Upper lobe of left lung (tissue), 6 donors: ENCODE measurements at places on chromosomes 4 and X. TPM values are rescaled to one million over a fixed set of nuclear protein-coding genes. Genes with fewer than 3 reads are reported as not detected.

The IL3RA gene
- total RNA-seq = 30.6 TPM

The MAGEH1 gene
- 25.6 TPM for total RNA-seq

The SSX2 gene
- not detected for total RNA-seq

The CLGN gene
- 0.20 TPM for total RNA-seq

The RTL5 gene
- total RNA-seq = 7.7 TPM

DNA sequence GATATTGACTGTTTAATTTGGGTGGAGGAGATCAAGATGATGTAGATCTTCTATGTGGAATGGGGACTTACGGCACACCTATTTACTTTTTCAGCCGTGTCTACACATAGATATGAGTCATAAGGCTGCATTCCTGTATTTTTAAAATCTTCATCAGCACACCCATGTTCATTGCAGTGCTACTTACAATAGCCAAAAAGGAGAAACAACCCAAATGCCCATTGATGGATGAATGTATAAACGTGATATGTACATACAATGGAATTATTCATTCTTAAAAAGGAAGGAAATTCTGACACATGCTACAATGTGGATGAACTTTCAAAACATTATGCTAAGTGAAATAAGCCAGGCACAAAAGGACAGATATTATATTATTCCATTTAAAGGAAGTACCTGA, 98.6 kb downstream of the AASDH start:
- H3K36me3 ChIP-seq = no peaks in the 10 kb centered on the region
- no peak for DNase-seq
- H3K27me3 ChIP-seq = no peaks in the 10 kb centered on the region
- H3K4me1 ChIP-seq = no peaks in the 10 kb centered on the region

GRCh38 chr4:10299601-10300000, 157.6 kb downstream of the ZNF518B start:
- H3K36me3 ChIP-seq = no peaks in the 10 kb centered on the region
- no peaks in the 10 kb centered on the region for H3K27me3 ChIP-seq
- no peaks in the 10 kb centered on the region for H3K4me1 ChIP-seq
- no peak overlapping the region for H3K4me3 ChIP-seq
- no peak overlapping the region for H3K27ac ChIP-seq
- no peak for DNase-seq

DNA sequence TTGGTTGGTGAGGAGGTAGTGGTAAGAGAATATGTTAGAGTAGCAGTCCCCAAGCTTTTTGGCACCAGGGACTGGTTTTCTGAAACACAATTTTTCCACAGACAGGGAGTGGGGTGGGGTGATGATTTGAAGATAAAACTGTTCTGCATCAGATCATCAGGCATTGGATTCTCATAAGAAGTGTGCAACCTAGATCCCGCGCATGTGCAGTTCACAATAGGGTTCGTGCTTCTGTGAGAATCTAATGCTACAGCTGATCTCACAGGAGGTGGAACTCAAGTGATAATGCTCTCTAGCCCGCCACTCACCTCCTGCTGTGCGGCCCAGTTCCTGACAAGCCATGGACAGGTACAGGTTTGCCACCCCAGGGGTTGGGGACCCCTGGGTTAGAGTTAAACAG, 423.3 kb downstream of the GPAT3 start:
- H3K4me1 ChIP-seq = no peaks in the 10 kb centered on the region
- H3K36me3 ChIP-seq = no peaks in the 10 kb centered on the region
- DNase-seq = no peak
- H3K4me3 ChIP-seq = no peak overlapping the region
- no peak overlapping the region for H3K27ac ChIP-seq

- H3K27me3 ChIP-seq = no peaks in the 10 kb centered on the region
- peaks cover 7% of the 10 kb centered on the region for H3K4me1 ChIP-seq
- no peaks in the 10 kb centered on the region for H3K36me3 ChIP-seq
These were observed 2.6 kb downstream of the COX18 start for GRCh38 chr4:73066928-73067327.

DNA sequence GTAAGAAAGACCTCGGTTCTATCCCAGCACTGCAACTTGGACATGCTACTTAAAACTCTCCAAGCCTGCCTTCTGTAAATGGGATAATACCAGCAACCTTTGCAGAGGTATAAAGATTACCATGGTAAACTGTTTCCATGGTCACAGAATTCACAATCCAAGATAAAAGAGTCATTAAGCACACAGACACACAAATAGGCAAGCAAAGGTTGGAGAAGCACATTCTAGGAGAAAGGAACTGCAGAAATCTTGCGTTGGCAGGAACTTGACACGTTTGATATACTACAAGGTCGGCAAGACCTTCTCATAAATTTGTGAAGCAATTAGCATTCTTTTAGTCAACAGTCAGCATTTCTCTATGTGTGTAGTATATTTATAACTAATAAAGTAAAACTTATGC, 12.3 kb upstream of the CHRNA9 start:
- DNase-seq = no peak
- no peaks in the 10 kb centered on the region for H3K27me3 ChIP-seq
- H3K27ac ChIP-seq = no peak overlapping the region
- no peaks in the 10 kb centered on the region for H3K4me1 ChIP-seq
- H3K4me3 ChIP-seq = no peak overlapping the region

- H3K27ac ChIP-seq = no peak overlapping the region
- DNase-seq = no peak
- H3K36me3 ChIP-seq = no peaks in the 10 kb centered on the region
- no peaks in the 10 kb centered on the region for H3K27me3 ChIP-seq
These were observed 5.2 kb downstream of the POU4F2 start for GRCh38 chr4:146643812-146644401.

DNA sequence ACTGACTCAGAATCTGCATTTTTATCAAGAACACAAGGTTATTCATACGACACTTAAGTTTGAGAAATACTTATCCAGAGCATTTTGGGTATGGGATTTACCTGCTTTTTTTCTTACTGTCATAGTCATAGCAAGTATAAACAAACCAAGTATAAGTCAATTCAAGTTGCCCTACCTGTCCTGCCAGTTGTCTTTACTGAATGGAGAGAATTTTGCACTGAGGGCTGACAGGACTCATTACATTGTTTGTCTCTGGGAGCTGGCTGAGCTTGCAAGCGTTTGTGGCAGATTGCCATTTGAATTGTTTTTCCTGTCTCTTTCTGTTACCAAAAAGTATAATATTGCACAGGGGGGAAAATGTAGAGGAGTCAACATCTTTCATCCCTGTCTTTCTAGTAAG, 278.9 kb upstream of the MAGEC2 start:
- H3K4me1 ChIP-seq = no peaks in the 10 kb centered on the region
- no peak for DNase-seq
- no peaks in the 10 kb centered on the region for H3K27me3 ChIP-seq

DNA sequence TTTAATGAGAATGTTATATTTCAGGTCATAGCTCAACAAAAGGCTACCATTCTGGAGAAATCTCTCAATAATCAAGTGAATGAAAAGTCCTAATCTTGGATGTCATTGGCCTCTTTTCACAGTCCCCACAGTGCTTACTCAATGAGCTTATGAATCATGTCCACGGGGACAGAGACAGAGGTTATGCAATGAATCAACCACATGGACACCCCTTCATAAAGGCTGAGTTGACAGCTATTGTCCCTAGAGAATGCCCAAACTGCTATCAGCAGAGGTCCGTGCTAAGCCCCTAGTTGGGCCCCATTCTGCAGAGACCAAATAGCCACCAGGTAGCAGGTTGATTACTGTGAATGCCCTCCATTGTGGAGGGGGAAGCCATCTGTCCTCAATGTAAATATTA, 158.1 kb downstream of the LHFPL1 start:
- no peak overlapping the region for H3K27ac ChIP-seq
- H3K4me1 ChIP-seq = no peaks in the 10 kb centered on the region
- H3K4me3 ChIP-seq = no peak overlapping the region
- H3K36me3 ChIP-seq = no peaks in the 10 kb centered on the region
- DNase-seq = no peak
- H3K27me3 ChIP-seq = no peaks in the 10 kb centered on the region

DNA sequence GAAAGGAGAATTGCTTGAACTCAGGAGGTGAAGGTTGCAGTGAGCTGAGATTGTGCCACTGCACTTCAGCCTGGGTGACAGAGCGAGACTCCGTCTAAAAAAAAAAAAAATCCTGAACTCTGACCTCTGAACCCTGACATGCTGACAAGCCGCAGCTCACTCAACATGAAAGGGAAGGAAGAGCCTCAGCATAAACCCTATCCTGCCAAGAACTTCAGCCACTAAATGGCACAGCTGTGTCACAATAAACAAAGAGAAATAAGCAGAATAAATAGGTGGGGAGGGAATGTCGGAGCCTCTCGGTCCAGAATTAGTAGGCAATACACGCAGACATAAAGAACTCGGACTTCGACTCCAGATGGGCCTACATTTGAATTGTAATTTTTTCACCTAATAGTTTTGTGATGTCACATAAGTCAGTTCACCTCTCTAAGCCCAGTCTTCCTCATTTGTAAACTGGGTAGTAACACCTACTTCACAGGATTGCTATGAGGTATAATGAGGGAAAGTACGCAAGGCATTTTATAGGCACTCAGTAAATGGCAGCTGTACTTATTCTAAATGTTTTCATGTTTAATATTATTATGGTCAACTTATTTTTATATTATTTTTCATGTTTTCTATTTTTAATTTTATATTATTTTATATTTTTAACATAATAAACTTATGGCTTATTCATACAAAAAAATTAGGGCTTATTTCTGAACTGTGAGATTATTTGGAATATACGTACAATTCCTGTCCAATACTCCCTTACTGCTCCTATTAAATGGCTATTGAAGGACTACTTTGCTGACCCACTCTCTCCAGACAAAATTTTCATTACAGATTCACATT, 243.4 kb downstream of the SCFD2 start:
- no peaks in the 10 kb centered on the region for H3K27me3 ChIP-seq
- no peak for DNase-seq
- H3K36me3 ChIP-seq = no peaks in the 10 kb centered on the region
- H3K27ac ChIP-seq = no peak overlapping the region

GRCh38 chrX:104565791-104566680, at the start of gene IL1RAPL2:
TSS of gene IL1RAPL2 (plus strand) at chrX:104566199.
- DNase-seq = peak; percentile 40
- H3K36me3 ChIP-seq = no peaks in the 10 kb centered on the region
- no peak within 1 kb of the TSS for H3K4me3 ChIP-seq
- no peak within 1 kb of the TSS for H3K27ac ChIP-seq
- no peaks in the 10 kb centered on the region for H3K4me1 ChIP-seq

DNA sequence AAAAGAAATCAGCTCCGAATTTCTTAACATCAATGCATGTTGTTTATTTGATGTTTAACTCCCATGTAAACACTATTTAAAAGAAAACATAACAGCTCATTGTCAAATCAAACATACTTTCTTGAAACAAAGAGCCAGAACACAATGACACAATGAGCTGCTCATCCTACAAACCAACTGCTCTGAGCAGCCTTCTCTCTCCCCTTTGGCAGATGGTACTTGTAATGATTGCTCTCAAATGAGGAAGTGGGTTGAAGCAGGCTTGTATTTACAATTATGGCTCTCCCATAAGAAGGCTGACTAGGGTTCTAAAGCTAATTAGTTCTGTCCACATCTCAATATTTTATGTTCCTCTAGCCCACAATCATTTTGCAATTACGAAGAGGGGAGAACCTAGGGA, 637.8 kb upstream of the ADGRL3 start:
- H3K36me3 ChIP-seq = no peaks in the 10 kb centered on the region
- no peak overlapping the region for H3K4me3 ChIP-seq
- no peak overlapping the region for H3K27ac ChIP-seq
- no peaks in the 10 kb centered on the region for H3K4me1 ChIP-seq
- no peaks in the 10 kb centered on the region for H3K27me3 ChIP-seq

- DNase-seq = no peak
- no peaks in the 10 kb centered on the region for H3K4me1 ChIP-seq
- H3K27me3 ChIP-seq = no peaks in the 10 kb centered on the region
- H3K36me3 ChIP-seq = no peaks in the 10 kb centered on the region
- no peak overlapping the region for H3K27ac ChIP-seq
These were observed 215.7 kb upstream of the HAND2 start for GRCh38 chr4:173745765-173746164.

- DNase-seq = no peak
- H3K4me3 ChIP-seq = no peak overlapping the region
- H3K27ac ChIP-seq = no peak overlapping the region
These were observed 156.4 kb downstream of the EFNB1 start for GRCh38 chrX:68985135-68985755.

DNA sequence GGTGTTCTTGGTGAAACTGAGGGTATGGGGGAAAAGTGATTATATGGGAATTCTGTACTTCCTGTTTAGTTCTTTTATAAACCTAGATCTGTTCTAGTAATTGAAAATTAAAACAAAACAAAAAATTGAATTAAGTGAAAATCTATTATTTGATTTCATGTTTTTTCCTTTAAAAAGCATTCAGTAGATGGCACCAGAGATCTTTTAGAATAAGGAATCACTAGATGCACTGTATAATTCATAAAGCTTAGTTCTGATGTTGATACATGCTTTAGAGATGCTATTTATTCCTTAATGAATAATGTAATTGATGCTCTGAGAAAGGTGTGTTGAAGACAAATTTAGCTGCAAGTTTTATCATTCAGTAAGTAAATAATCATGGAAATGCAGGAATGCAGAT, 87.3 kb downstream of the LCORL start:
- H3K4me3 ChIP-seq = no peak overlapping the region
- H3K27me3 ChIP-seq = no peaks in the 10 kb centered on the region
- no peak for DNase-seq
- H3K27ac ChIP-seq = no peak overlapping the region

DNA sequence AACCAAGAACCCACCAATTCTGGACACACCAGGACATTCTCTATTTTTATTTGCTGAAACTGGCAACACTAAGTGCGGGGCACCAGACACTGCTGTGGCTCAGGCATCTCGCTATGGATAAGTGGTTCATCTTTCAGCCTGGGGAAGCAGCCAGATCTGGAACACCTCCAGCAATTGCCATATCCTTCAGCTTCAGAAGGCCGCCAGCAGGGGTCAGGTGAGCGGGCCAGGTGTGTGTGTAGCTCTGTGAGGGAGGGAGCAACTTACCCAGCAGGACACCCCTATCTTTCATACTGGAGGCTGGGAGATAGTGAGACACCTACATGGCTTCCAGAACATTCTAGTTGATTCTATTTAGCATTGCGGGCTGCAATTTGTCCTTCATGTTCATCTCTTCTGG, 57.0 kb upstream of the GBA3 start:
- no peak overlapping the region for H3K4me3 ChIP-seq
- no peak for DNase-seq
- H3K27me3 ChIP-seq = no peaks in the 10 kb centered on the region
- no peaks in the 10 kb centered on the region for H3K36me3 ChIP-seq
